Activated T-helper 1 cell treated with Interleukin-2 at 50 U/mL for 16 hours (primary cell): ENCODE measurements at places on chromosomes 5 and 9.

DNA sequence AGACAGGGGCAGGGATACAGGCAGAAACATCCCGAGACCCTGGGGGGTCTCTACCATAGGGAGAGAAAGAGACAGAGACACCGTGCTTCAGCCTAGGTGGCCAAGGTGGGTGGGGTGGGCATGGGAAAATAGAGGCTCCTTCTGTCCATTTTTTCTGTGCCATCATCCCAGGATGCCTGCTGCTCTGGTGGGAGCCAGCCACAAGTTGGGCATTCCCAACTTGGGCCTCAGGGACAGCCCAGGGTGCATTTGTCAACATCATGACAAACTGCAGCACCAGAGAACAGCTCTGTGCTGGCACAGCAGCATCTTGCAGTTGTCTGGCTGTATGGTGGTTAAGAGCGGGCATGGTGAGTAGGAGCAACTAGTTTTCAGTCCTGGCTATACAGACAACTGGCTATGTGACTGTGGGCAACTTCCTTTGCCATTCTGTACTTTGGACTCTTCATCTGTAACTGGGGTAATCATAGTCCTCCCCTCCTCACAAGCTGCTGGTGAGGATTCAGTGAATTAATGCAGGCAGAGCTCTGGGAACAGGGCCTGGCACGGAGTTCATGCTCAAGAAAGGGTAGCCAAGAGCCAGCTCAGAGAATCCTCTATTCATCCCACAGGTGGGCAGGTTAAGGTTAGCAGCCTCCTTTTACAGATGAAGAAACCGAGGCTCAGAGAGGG lies 100.4 kb downstream of the RGS3 start:
- DNase-seq = no peak

DNA sequence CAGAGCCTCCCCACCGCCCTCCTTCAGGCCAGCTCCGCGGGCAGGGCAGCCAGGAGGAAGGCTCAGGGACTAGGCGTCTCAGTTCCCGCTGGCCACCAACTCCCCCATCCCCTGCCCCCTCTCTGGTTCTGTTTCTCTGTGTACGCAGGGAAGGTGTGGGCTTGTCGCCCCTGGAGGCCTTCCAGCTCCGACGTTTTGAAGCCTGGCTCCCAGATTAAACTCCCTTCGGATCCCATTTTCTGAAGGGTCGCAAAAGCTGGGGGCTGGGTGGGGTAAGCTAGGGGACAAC lies 346 bp downstream of the ATOX1 start:
- no peak for DNase-seq

GRCh38 chr5:37567566-37567965 lies 188.4 kb downstream of the WDR70 start:
- DNase-seq = no peak

DNA sequence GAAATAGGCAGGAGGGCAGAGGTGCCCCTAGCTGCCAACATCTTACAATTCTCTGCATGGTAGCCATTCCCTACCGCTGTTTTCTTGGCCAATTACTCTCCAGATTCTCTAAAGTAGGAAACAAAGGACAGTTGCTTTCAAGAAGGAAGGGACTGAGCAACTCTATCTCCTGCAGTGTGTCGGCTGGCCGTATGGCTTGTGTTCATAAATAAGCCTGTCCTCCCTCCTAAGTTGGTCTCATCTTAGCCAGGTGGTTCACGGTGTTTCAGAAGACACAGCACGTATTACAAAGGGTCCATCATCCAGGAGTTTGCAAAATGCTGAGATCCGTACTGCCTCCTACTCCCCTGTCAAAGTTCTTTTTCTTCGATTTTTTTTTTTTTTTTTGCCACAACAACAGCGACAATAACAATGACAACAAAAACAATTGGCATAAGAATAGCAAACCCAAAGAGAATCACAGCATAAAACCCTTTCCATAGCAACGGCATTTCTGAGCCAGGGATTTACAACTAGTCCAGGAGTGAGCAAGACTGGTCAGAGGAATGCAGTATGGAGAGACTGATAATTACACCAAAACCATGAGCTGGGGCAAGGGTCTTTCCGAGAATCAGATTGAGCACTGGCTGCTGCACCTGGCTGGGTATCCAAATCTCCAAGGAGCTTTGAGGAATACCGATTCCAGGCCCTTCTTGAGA lies 212.8 kb downstream of the SLIT3 start:
- DNase-seq = no peak

DNA sequence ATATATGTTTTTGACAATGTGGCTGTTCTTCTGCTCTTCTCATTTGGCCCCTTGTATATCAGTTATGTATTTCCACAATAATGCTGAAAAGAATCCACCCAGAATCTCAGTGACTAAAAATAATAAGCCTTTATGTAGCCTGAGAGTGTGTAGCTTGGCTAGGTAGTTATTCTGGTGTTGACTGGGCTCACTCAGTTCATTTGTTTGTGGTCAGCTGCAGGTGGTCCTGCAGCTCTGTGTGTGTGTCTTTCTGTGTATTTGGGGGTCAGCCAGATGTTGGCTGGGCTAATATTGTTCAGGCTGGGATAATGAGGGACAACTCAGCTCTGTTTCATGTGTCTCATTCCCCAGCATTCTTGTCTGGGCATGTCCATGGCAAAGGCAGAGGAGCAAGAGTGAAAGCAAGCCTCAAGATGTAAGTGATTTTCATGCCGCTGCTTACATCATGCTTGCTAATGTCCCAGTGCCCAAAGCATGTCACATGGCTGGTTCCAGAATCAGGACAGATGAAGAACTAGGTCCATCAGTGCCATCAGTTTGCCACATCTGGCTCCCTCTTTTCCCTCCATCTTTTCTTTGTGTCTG lies 162.8 kb downstream of the KCTD16 start:
- DNase-seq = no peak

DNA sequence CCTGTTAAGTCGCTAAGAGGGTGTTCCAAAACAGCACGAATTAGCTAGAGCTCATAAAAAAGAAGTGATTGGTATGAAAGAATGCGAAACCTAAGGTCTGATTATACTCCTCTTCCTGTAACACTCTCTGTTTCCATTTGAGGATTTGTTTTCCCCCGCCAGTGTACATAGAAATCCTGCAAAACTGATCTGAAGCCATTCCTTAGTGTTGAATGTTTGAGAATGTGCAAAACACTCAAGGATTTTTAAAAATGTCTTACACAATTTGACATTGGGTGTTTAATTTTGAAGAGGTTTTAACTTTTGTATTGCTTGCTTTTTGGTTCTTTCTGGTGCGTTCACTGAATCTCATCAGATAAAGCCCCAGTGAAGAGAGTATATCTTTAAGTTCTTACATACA lies 105.3 kb downstream of the KCNN2 start:
- DNase-seq = no peak

GRCh38 chr5:16931334-16932110 lies 4.6 kb downstream of the MYO10 start:
- DNase-seq = no peak

DNA sequence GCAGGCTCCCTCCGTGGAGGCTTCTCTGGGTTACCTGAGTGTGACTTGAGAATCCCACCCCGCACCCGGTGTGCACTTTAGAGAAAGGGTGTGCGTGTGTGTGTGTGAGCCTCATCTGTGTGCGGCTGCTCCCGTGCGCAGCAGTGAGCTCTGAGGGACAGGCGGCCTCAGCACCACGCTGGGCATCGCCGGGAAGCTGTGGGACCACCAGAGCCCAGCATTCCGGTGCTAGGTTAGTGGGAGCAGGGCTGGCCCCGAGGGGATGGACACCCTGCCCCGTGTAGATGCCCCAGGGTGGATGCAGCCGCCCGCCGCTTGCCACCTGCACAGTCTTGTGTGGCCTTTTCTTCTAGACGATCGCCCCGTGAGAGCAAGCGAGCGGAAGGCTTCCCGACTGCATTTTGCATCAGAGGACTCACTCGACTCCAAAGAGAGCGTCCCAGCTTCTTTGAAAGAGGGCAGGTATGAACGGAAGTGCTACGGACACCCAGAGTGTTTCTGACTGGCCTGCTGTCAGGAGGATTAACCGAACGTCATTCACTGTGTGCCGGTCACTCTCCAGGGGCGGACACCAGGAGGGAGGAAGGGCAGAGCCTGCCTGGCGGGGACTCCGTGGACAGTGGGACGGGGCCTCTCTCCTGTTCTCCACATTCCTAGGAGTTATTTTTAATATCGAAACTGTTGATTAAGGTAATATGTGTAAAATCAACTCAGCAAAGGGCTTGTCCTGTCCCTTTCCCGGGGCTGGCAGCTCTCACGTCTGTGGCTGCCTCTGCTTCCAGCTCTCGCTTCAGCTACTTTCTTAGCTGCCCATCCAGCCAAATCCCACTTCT lies 12.2 kb downstream of the CEP72 start:
- no peak for DNase-seq

GRCh38 chr9:27467486-27467885 lies 56.6 kb upstream of the IFNK start:
- no peak for DNase-seq

DNA sequence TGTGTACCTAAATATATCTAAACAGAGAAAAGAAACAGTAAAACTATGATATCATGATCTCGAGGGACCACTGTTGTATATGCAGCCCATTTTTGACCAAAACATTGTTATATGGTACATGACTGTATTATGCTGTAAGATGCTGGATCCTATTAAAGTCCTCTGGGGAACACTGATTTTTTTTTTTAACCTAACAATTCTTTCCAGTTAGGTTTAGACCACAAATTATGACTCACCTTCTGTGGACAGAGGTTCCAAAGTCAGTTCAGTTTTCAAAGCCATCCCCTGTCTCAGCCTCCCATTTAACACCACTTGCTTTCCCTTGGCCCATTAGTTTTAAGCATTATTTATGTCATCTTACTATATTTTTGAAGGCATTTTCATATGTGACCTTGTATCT lies 27.1 kb downstream of the TRMO start:
- DNase-seq = no peak

DNA sequence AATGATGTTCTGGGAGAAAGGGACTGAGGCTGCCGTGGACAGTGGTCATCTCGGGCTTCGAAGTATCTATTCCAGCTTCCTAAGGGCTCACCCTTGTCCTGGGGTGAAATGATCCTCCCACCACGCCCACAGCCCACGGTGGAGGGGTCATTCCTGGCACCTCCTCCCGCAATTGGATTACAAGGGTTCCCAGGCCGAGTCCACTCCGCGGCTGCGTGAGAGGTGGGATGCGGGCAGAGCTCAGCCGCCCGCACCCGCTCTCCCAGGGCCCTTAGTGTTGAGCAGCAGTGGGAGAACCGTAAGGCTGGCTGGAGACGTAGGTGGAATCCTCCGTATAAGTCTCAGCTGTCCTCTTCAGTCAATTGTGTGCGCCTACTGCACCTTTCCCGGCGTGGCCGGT lies 273.3 kb upstream of the ADAMTS16 start:
- DNase-seq = no peak

GRCh38 chr9:129542741-129543140 lies 78.2 kb downstream of the C9orf50 start:
- no peak for DNase-seq

DNA sequence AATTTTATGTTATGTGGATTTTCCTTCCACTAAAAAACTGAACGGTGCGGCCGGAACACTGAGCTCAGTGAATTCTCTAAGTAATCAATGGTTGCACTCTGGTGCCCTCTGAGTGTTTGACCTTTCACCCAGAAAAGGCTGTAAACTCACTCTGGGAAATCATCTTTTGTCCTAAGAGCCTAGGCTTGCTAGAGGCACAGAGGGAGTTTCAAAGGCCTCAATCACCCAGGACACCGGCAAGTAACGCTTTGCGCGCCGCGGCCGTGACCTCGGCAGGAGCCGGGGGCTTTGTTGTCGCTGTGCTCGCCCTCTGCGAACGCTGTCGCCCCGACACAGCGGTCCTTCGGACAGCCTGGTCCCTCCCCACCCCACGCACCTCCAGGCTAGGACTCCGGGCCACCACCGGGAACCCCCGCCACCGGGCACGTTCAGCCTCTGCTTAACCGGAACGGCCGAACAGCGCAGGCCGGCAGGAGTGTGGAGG lies 703 bp downstream of the ISCA1 start:
- DNase-seq = peak; percentile 4

DNA sequence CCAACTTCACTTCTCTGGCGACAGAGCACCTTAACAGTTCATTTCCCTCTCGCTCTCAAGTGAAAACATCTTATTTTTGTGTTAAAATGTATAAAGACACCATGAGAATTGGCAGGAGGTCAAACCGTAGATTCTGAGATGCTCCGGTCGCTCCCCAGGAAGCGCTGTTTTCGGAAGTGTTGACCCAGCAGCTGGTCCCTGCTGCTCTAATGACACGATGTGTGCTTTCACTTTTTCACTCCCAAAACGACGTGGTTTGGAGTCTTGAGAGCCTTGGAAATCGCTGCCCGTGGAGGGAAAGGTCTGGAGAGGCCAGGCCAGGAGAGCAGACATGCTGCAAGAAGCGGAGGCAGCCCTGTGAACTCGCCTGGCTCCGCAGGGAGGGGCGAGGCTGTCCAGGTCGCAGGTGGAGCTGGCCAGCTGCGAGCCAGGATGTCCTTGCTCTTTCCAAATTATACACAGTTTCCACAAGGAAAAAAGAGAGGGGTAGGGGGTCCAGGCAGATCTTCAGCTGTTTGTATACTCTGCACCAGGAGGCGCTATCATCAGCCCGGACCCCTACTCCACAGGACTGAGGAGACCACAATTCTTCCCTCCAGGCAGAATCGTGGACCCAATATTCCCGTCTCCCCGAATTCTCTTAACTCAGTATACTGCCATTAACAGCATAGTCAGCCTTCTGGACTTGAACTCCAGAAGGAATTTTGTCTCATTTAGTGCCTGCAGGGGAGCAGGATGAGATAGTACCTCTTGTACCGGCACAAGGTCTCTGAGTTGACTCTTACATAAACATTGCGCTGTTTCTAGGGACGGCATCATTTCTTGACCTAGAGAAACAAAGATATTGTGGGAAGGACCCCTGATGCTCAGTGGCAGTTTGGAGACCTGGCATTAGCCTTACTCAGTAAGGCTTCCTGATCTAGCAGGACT lies 248.6 kb upstream of the ANKRD55 start:
- DNase-seq = no peak
